ENCODE measurements at places on chromosomes 13 and 19.

GRCh38 chr13:110653851-110654250 is 38.5 kb downstream of the NAXD start:
- no peak for DNase-seq

GRCh38 chr13:32141462-32141861 is 109.9 kb downstream of the FRY start:
- no peak for DNase-seq

- DNase-seq: no peak
Observed at GRCh38 chr13:76552041-76552772, 334.0 kb downstream of the KCTD12 start.

GRCh38 chr13:20997301-20998161 is 63.9 kb downstream of the LATS2 start:
- peak; percentile 91 for DNase-seq

DNA sequence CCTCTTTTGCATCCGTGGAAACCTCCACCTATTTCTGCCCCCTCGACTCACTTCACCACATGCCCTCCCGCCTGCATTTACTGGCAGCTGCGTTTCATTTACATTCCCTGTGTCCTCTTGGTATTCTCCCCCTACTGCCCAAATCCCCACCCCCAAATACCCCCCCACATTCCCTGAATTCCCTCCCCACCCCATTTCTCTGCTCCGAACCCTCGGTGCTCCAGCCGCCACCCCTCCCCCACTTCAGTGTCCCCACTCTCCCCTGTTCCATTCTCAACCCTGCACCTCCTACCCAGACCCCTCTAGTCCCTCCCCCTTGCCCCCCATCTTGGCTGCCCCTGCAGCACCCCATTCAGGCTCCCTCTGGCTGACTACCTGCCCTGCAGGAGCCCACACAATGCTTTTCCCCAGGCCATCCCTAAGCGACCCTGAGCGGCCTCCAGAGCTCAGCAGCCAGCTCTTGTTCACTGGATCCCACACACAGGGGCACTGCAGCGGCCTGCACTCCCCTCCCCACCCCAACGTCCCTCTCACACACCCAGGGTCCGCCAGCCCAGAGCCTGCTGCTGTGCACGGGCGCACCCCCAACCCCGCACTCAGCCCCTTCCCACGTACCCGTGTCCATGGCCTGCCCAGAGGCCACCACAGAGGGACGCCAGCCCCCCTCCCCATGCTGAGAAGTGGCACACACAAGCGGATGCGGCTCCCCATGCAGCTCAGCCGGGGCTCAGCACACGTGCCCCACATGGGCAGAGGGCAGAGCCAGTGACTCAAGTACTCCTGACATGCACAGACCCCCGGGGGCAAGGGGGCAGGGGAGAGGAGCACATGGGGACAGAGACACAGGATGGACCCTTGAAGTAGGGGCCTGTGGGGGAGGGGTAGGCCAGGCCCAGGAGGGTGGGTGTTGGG is 26.3 kb downstream of the SHANK1 start:
- no peak for DNase-seq

DNA sequence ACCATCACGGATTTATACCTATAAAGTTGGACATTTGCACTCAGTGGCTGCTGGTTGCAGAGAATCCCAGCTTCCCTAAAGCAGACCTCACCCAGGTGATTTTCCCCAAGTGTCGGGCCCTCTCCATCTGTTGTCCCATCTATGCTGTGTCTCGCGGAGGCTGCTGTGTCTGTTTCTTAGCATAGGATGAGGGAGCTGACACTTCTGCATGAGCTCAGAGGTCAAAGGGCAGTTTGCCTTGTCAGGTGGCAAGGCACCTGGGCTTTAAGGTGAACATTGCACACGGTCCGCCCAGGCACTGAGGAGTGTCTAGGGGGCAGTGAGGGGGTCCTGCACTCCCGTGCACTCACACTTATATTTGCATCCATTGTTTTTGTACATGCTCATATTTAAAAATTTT is 151.6 kb downstream of the ZIC5 start:
- no peak for DNase-seq

- DNase-seq: no peak
Observed at GRCh38 chr13:85427416-85427815, 371.8 kb downstream of the SLITRK6 start.

GRCh38 chr13:21006141-21007005 is 55.0 kb downstream of the LATS2 start:
- DNase-seq: no peak

Data from astrocyte of the cerebellum (primary cell).